Suppressor macrophage treated with lipopolysaccharide for 1 hour (primary cell): ENCODE measurements at places on chromosomes 6 and 20.

GRCh38 chr20:3818155-3819151, 1.9 kb upstream of the AP5S1 start:
- peak; percentile 86 for DNase-seq

- DNase-seq, result no peak
These were observed 8.3 kb upstream of the PRND start for GRCh38 chr20:4713401-4713800.

DNA sequence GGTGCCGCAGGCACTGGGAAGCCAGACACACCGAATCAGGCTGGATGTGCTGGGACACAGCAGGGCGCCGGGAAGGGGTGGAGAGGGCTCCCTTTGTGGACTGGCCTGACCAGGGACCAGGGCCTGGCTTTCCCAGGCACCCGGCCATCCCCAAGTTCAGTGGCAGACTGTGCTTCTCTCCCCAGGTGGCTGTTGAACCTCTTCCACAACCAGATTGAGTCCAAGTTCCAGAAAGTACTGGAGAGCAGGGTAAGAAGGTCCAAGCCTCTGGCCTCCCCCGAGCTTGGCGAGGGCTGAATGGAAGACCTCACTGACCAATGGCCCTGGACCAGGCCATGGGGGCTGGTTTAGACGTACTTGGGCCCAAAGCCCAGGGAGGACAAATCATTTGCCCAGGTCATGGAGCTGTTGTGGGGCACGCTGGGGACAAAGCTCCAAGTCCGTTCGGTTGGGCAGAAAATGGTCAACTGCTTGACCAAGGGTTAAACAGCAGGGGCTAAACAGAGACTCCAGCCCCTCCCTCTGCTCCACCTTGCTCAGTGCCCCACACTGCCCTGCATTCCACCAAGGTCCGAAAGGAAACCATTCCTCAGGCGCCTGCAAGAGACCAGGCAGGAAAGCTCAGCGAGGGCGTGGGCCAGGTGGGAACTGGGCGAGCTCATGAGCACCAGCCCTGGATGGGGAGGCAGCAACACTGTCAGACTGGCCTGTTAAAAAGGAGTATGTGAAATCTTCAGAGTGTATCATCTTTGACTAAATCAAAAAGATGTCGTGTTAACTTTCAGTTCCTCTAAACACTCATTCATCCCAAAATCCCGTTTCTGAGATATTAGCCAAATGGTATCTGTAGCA, 9.1 kb downstream of the LBP start:
- DNase-seq, result peak; percentile 77

- no peak for DNase-seq
These were observed 159.1 kb upstream of the PDE7B start for GRCh38 chr6:135692426-135692825.

- no peak for DNase-seq
These were observed 920 bp downstream of the GJA1 start for GRCh38 chr6:121436274-121436857.

GRCh38 chr20:61640871-61641245, 388.8 kb downstream of the CDH4 start:
- no peak for DNase-seq

DNA sequence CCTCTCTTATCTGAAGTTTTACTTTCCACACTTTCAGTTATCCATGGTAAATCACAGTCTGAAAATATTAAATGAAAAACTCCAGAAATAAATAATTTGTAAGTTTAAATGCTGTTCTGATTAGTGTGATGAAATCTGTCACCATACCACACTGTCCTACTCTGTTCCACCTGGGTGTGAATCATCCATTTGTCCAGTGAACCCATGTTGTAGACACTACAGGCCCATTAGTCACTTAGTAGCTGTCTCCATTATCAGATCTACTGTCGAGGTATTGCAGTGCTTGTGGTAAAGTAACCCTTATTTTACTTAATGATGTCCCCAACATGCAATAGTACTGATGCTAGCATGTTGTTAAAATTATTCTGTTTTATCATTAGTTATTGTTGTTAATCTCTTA, 29.2 kb upstream of the MMS22L start:
- DNase-seq, result no peak
